H7 (cell line): ENCODE measurements at places on chromosomes 3 and 15. TPM values are rescaled to one million over a fixed set of nuclear protein-coding genes. Genes with fewer than 3 reads are reported as not detected.

DNA sequence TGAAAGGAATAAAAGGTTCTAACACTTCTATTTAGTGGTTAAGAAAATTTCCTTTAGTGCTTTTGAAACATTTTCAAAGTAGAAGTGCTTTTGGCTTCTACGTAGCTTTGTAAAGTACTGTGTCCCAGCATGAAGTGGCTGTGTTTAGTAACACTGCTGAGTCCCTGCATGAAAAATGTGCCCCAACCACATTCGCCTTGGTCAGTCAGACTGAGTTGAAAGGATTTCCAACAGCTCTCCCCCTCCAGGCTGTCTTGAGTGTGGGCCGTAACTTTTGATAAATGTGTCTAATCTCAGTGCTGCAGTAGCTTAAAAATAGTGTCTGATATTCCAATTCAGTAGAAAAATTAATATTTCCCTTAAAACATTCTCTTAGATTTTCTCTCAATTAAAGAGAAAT is 115.0 kb downstream of the NR1D2 start:
- DNase-seq = peak; percentile 14

- no peak for DNase-seq
Measured at GRCh38 chr3:53725387-53725995, 120.7 kb downstream of the CHDH start.

GRCh38 chr3:141255846-141256261 is 24.2 kb downstream of the PXYLP1 start:
- peak; percentile 82 for DNase-seq

DNA sequence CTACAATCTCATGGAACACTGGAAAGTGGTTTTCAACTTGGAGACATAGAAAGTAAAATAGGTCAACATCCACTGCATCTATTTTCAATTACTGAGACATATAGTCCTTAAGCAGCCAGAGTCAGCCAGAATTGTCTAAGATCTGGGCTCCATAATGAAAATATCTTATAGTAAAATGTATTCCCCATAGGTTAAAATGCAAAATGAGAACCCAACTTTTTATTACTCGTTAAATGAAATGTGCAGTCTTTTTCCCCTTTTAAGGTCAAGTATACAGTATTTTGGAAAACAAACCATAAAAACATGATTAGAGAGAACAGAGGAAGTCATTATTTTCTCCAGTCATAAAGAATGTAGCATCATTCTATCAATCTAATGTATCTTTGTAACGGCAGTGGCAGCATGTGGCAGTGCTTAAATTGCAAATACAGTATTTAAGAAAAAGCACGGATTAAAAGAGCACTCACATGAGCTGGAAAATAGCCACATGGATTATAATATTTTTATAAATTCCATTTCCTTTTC is 64.4 kb upstream of the CPB1 start:
- no peak for DNase-seq

- DNase-seq = peak; percentile 48
Measured at GRCh38 chr3:179068779-179069530, 2.7 kb downstream of the ZMAT3 start.

GRCh38 chr3:38582941-38583645 is 66.4 kb downstream of the SCN5A start:
- DNase-seq = no peak

DNA sequence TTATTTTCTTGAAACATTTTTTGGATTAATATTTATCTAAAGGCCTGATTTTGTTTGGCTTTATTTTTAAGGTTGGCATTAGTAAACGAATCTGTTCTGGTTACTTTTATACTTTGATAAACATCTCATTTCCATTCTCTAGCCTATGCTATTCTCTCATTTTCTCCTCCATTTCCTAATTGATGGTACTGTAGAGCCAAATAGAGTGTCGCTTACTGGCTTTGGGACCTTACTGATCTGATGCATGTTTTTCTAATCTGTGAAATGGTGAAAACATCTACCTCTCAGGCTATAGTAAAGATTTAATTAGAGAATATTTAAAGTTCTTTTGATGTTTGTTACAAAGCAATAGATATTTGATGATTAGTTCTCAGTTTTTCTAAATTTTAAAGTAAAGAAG is 1.6 kb downstream of the LNP1 start:
- DNase-seq = no peak

DNA sequence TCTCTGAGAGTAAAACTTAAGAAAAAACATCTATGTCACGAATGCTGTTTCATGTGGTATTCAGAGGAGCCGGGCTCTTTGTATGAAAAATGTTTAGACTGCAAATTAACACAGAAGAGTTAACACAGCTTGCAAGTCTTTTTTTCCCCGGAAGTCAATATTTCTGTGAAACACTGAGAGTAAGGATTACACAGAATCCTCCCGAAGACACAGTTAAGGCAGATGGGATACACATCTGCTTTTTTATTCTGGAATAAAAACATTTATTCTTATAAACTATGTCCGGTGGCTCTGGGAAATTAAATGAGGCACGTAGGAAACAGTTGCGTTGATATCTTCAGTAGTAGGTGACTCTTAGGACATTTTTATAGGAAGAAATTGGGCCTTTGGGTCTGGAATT is 180.6 kb downstream of the PTPRG start:
- no peak for DNase-seq

GRCh38 chr15:68739390-68740080 is 81.2 kb downstream of the ANP32A start:
- DNase-seq = no peak

- DNase-seq = peak; percentile 1
Measured at GRCh38 chr3:29335438-29335837, 54.6 kb downstream of the RBMS3 start.

DNA sequence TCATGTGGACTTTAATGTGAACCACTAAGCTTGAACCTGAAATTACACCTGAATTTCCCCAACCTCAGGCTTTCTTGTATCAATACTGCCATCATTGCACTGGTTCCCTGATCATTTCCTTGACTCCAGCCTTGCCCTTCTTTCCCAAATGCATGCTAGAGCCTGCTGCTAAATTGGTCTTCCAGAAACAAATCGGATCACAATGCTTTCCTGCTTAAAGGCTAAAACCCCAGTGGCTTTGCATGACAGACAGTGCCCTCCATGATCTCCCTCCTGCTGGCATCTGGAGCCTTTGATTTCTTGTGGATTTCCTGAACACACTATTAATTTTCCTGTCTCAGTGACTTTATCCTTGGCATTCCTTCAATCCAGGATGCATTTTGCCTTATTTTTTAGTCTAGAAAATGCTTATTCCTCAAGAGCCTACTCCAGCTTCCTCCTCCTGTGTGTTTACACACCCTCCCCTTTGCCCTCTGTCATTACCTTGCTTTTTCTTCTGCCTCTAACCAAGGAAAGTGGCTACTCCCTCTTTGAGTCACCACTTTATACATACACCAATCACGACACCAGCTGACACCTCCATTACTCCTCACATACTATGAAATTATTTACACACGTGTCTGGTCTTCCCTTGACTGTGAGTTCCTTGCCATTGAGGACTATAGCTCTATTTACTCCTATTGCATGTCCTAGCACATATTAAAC is 214.6 kb downstream of the KCNAB1 start:
- no peak for DNase-seq

GP9 gene
- not detected in 2 replicates for total RNA-seq

LDHAL6B gene
- total RNA-seq = not detected in 2 replicates

ITIH1 gene
- not detected in 2 replicates for total RNA-seq

RPUSD2 gene
- 30.5 and 38.1 TPM in 2 replicates for total RNA-seq

OXNAD1 gene
- 28.4 and 29.0 TPM in 2 replicates for total RNA-seq
